ENCODE measurements at places on chromosomes 13 and 19.
A peak's percentile ranks its signal among the peaks of the same experiment; 100 is the strongest.

GRCh38 chr19:7126132-7126531 lies 56.6 kb downstream of the ZNF557 start:
- no peak for DNase-seq

GRCh38 chr19:41912899-41913537 lies 15.2 kb downstream of the ERFL start:
- no peak for DNase-seq

GRCh38 chr13:78265098-78265497 lies 338.3 kb downstream of the POU4F1 start:
- DNase-seq = no peak

- no peak for DNase-seq
Measured at GRCh38 chr13:106905380-106906162, 337.6 kb upstream of the ARGLU1 start.

GRCh38 chr13:105848494-105848893 lies 687.0 kb downstream of the EFNB2 start:
- no peak for DNase-seq

DNA sequence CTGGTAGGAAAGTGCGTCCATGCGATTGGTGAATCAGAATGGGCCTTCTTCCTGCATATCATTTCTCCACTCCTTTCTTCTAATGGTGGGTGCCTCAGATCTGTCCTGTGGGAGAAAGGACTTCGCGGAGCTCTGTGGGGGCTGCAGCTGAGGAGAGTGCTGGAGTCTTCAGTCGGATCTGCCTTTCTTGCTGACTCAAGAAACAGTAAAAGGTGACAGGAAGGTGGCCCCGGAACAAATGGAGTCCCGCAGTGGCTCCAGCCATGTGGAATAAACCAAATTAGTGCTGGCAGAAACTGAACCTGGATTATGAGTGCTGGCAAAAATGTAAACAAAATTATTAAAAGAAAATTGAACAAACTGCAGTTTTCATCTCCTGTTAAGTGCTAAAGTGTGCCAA lies 15.1 kb upstream of the GAS6 start:
- no peak for DNase-seq

GRCh38 chr19:31594701-31595100 lies 245.5 kb upstream of the TSHZ3 start:
- DNase-seq = no peak

DNA sequence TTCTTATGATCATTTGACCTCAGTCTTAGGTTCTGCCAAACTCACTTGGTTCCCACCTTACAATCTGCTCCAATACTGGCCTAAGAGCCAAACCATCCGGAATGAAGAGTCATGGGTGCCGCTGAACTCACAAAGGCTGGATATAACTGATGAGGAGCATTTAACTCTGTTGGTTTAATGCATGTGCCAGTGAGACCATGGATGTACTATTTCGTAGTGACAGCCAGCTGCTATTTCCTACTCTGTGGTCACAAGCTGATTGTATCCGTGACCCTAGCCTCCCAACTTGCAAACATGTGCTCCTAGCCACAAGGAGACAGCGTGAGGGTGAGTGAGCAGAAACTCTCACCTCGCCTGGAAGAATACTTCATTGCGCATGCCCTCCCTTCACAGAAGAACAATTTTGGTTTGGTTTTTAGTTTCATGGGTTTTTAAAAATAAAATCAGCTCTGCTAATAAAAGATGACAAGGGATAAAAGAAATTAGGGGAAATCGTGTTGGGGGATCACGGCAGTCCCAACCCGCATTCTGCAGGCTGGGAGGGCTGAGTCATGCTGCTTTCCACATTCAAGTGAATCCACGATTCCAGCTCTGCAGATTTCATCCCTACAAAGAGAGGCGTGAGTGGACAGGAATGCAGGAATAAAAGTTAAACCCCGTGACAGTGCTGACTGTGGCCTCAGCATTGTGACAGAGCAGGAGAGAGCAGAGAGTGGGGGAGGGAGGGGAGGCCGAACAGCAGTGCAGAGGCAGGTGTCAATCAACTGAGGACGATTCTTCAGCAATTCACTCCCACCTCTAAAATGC lies 66.8 kb upstream of the RAP2A start:
- DNase-seq = no peak

DNA sequence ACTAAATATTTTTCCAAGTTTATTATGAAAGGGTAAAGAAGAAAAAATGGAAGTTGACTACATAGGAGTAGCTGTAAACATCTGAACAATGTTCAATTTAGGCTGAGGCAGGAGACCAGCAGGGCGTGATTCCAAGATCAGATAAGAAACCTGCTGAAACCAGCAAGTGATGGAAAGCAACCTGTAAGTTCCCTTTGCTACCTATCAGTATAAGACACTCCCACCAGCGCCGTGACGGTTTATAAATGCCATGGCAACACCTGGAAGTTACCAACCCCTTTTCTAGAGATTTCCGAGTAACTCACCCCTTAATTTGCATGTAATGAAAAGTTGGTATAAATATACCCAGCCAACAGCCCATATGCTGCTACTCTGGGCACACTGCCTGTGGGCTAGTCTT lies 1.1 kb upstream of the ZNF45 start:
- DNase-seq = no peak

DNA sequence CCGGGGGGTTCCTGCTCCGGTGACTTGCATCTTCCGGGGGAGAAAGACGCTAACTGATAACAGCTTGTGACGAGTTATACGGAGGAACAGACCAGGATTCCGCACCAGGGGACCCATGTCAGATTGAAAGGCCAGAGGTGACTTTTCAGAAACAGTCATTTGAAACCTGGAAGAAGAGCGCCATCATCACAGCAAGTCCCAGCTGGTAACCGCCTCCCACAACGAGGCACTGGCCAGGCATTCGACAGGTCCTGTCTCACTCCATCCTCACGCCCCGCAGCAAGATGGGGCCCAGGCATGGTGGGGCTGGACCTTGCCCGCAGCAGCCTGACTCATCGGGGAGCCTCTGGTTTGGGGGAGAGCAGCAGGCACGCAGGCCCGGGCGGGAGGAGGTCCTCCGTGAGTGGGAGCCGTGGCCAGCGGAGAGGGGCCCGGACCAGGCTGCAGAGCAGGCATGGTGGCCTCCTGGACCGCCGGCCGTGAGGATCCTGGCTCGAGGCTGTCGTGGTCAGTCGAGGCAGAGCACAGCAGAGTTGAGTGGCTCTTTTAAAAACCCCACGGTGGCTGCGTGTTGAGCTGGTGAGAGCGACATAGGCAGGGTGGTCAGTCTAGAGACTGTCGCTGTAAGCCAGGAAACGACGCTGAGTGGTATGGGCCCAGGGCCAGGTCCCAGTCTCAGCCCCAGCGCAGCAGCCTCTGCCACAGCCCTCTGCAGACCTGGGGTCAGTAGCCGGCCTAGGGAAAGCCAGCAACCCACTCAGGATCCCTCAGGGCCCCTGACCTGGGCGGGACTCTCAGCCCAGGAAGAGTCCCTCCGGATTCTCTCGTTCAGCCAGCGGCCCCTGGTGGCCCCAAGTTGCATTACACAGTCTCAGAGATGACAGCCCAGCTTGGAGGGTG lies 94.9 kb upstream of the MCF2L start:
- DNase-seq = peak; percentile 55

GRCh38 chr13:67619351-67619994 lies 389.3 kb upstream of the PCDH9 start:
- DNase-seq = no peak

DNA sequence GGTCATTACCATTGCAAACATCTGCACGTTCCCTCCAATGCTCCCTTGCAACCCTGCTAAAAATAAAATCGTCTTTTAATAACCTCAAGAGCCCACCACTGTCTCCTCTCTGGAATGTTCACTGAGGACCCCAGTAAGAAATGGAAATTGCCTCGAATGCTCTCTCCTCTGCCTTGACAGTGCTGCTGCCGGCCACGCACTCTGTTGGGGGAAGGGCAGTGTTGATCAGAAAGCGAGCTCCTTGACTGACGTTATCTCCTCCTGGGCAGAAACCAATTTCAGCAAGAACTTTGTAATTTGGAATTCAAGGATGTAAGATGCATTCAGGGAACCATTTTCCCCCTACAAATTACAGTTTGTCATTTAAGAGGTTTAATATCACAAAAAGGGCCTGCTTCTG lies 718.5 kb downstream of the UQCRFS1 start:
- DNase-seq = no peak

DNA sequence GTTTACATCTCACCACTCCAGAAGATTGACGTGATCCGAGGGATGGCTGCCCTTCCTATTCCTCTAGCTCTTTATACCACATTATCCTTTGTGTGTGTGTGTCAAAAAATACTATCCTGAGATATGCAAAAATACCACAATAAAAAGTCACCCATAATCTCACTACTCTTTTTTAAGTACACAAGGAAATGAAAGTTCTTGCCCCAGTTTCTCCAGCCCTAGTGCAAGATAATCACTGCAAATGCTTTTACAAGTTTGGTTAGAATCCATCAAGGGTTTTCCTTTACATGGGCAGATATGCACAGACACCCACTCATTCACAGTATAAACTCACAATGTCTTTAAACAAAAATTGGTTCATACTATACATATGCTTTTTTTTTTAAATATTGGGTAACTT lies 89.3 kb downstream of the DIAPH3 start:
- DNase-seq = no peak

DNA sequence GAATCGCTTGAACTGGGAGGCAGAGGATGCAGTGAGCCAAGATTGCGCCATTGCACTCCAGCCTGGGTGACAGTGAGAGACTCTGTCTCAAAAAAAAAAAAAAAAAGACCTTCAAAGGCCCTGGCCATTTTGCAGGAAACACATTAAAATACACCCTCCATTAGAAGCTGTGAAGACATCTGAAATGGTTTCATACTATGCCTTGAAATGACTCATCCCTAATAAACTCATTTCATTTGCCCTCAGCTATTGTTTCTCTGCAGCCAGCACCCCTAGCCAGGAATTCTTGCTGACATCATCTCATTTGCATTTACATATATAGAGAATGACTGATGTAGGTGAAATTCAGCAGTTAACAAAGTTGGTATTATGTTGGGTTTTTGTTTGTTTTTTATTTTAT lies 8.7 kb downstream of the EML2 start:
- no peak for DNase-seq

DNA sequence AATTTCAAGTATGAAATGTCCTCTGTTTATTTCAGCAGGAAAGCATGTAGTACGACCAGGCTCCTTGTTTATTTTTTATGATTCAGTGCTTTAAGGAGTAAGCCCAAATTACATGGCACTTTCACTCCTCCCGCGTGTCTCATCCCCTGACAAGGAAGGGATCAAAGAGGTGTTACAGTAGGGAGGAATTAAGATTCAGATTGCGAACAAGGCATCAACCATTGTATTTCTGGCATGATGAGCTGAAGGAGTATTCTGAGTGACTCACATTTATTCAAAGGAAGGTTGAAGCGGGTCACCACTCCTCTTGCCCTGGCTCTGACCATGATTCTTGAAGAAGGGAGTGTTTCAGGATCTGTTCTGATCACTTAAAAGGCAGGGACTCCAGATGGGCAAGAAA lies 46.1 kb upstream of the CNMD start:
- no peak for DNase-seq

DNA sequence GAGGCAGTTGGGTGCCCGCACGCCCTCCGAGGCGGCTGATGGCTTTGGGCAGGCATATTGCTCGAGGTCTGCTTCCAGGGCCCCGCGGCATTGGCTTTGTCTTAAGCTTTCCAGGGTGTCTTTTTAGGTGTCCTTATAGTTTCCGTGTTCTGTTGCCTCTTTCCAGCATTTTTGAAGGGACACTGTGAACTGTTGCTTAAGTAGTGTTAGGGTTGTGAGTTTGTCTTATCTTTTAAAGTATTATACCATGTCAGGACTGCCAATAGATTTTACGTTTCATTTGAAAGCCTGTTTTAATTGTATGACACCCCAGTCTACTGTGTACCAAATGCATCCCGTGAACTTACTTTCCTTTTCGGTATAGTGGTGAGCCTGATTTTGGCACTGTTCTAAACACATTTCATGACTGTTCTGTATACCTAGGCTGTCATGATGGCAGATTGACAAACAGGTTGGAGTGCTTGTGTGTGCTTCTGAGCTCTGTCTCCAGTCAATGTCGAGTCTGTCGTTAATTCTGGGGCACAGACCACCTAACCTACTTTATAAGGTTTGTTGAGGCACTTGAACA lies 656 bp downstream of the PCCA start:
- no peak for DNase-seq

DNA sequence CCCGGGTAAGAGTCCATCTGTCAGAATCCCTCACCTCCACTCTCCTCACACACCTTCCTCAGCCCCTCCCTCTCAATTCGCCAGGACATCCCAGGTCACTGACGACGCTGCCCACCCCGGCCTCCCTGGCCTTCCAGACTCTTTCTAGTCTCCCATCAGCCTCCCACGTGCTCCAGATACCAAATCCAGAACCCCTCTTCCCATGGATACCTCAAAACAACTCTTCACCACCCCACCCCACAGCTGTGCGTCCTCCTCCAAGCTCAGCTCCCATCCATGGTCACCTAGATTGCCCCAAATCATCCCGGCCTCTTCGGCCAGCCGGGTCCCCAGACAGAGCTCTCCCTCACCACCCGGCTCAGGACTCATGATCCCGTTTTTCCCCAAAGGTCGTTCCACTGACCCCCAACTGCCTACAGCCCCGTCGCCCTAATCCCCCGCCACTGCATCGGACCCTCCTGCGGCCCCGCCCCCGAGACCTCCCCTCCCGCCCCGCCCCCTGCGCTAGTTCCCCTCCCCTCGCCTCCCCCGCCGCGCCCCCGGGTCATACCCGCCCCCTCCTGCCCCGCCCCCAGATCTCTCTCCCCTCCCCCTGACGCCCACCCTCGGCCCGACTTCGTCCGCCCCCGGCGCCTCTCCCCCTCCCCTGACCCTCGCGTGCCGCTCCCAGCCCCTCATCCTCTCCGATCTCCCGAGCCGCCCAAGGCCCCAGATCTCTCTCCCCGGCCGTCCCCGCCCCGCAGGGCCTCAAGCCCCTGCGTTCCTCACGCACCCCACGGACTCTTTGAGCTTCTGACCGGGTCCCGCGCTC lies 546 bp downstream of the UBXN6 start:
- DNase-seq = no peak

DNA sequence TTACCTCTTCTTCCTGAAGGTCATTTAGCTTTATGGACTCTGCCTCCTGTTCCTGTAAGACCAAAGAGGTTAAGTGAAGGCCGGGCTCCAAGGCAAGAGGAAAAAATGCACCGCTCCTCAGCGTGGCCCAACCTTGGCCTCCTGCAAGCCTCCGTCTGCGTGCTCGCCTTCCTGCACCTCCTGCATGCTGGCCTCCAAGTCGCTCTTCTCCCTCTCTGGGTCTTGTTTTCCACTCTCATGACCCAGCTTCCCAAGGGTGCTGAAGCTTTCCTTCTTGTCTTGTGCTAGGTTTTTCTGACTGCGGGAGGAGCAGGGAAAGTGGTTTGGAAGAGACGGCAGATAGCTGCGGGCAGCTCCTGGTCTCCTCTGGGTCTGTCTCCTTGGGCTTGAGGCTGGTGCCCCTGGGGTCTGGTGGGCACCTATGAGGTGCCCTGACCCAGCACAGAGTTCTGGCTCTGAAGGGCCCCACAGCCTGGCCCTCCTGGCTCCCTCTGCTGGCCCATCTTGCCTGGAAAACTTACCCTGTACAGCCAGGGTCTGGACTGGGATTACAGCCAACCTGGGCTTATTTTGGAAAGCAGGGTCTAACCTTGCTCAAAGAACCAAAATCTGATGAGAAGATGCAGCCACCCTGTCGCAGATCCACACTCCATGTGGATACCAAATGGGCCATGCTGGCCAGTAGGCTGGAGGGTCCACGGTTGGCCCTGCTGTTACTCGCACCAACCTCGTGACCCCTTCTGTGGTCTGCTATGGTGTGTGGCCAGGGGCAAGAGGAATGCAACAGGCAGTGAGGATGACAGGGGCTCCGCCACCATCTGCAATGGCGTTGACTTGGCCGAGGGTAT lies 5.2 kb downstream of the C13orf46 start:
- no peak for DNase-seq
